ENCODE measurements at places on chromosomes 13 and 19. TPM values are rescaled to one million over a fixed set of nuclear protein-coding genes. Genes with fewer than 3 reads are reported as not detected.

The KCNN1 gene
- not detected for total RNA-seq

The GIPR gene
- total RNA-seq: 0.15 TPM

The ATP11A gene
- total RNA-seq: 18.7 TPM

The C1QTNF9 gene
- total RNA-seq: not detected

The NFIC gene
- 20.1 TPM for total RNA-seq
